T-helper 2 cell treated with Interferon-gamma antibody and Interleukin-4, amounts not matched to agents 100 ng/mL and 5 ng/mL, for 36 hours (primary cell): ENCODE measurements at places on chromosomes 2 and 18. TPM values are rescaled to one million over a fixed set of nuclear protein-coding genes. Genes with fewer than 3 reads are reported as not detected.

Gene PSMD1
- 122 and 129 TPM in 2 replicates for total RNA-seq

Gene ACMSD
- not detected in 2 replicates for total RNA-seq

Gene GALNT14
- total RNA-seq, result 0.16 and 0.20 TPM in 2 replicates

Gene SNRPD1
- total RNA-seq, result 106 and 121 TPM in 2 replicates

Gene GATA6
- not detected in 2 replicates for total RNA-seq

Gene FBXO48
- 1.9 and 2.2 TPM in 2 replicates for total RNA-seq

Gene ZCCHC2
- 43.0 and 43.4 TPM in 2 replicates for total RNA-seq

Gene MYOM1
- 1.5 and 1.8 TPM in 2 replicates for total RNA-seq

Gene KCNK3
- not detected in 2 replicates for total RNA-seq
